Activated naive CD8-positive, alpha-beta T cell treated with anti-CD3 and anti-CD28 coated beads, Interleukin-2, amount 50 U/mL, for 16 hours (primary cell): ENCODE measurements at places on chromosomes 1 and 21.

DNA sequence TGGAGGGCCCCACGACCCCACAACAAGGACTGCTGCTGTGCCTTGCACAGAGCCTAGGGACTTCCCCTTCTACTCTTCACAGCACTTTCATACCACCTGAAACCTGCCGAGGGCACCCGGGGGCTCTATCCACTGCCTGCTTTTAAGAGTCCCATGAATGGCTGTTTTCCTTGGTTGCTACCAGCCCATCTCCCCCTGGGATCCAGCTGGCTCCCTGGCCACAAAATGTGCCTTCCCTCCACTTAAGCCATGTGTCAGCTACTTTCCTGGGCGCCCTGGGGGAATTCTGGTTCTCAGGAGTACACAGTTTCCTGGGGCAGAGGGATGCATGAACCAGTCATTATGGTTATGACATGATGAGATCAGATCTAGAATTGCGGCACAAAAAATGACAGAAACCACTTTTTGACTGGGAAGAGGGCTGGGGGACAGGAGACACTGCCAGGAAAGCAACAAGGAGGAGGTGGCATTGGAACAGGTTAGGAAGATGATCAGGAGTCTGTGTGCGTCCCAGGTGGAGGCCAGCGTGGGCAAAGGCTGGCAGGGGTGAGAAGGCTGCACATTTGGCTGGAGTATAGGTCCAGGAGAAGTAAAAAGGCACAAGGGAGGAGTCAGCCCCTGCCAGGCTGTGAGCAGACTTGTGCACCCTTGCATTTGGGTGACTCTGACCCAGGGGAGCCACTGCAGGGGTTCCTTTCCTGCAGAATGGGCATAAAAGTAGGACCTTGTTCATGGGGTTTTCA lies 3.2 kb upstream of the TNFRSF8 start:
- DNase-seq = no peak

DNA sequence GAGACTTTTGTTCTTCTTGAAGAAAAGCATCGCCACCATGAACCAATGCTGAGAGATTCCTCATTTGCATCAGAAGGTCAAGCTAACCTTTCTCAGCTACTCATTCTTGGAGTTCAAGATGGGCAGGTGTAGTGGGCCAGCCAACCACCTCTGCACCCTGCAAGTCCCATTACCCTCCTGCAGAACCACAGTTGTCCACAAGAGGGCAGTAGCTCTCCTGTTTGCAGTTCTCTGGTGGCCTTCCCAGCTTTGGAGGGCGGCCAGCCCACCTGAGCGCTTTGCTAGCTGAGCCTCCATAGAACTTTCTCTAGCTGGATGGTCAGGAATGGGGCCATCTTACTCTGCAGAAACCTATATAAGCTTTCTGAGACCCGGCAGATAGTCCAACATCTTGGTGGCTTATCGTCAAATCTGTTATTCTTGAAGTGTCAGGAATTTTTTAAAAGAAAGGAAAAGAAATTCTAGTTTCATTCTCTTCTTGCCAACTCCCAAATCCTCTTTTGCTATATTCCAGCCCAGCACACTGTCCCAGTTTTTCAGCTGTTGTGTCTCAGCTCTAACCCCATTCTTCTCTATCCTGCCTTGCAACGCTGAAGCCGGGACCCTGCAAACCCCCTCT lies 11.0 kb upstream of the LMX1A start:
- DNase-seq = peak; percentile 70

DNA sequence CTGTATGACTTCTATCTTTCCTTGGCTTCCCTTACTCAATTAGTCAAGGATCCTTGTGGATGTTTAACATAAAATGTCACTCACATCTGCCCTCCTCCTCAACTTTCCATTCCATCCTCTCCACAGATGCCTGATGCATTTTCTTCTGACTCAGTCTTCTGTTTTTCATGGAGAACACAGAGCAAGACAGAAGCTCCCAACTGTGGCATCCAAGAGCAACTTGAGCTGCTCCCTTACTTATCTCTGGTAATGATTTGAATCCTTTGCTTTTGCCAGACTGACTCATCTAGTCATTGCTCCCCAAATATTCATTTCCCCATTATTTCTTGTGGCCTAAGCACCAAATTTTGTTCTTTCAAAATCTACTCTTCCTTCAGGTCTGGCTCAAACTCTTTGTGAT lies 120.6 kb downstream of the LYPLAL1 start:
- no peak for DNase-seq

DNA sequence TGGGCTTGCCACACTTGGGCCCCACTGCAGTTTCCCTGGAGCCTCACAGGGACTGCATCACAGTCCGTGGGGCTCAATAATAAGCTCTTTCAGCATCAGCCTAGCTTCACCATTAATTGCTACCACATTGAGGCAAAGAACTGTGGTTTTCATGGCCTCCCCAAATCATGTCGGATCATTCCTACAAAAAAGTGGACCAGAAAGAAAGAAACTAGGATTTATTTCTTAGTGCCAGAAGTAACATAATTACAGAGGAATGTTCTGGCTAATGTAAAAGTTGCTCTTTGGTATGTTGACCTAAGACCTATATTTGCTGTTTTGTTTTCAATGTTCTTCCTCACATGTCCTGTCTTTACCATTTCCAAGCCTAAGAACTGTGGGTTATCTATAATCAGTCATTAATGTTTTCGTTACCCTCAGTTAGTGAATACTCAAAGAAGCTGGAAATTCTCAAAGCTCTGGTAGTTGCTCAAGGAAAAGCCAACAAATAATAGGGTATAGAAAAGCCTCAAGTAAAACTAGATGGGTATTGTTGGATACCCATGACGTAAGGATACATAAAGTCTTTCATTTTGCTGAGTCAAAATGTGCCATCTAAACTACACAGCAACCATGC lies 173.9 kb downstream of the LTN1 start:
- no peak for DNase-seq

GRCh38 chr1:3651930-3652547 lies at the start of gene TP73:
TSS of gene TP73 (plus strand) at chr1:3652516. CDS start at chr1:3682366, 29,850 bp downstream.
- no peak for DNase-seq

DNA sequence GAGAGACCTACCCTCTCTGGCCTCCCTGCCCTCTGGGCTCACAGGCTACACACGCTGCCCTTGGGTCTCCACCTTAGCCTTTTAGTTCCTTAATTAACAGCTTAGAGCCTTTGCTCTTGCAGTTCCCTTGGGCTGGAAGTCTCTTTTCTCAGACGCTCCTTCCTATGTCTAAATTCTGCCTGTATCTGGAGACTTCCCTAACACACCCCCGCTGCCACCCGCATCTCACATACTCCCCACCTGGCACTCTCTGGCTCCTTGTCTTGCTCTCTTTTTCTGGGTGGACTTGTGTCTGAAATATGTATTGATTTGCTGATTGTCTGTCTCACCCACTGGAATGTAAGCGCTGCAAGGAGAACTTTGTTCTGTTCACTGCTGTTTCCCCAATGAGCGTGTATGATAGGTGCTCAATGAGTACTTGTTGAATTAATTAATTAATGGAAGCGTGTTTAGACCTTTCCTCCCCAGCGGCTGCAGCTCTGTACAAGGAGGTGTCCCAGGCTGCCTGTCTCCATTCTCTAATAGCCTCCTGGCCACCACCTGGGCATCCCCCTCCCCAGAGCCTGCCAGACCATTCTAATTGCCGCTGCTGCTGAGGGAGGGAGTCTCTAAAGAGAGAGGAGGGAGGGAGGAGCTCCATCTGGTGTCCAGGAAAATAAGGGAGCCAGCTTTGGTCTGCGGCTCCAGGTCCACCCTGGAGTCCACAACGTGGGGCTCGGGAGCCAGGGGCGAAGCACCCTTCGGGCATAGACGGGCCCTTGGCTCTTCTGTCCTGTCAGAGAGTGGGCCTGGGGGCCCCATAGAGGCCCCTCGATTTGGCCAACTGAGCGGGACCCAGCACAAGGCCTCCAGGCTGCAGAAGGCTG lies 95.4 kb downstream of the RNF220 start:
- DNase-seq = no peak

DNA sequence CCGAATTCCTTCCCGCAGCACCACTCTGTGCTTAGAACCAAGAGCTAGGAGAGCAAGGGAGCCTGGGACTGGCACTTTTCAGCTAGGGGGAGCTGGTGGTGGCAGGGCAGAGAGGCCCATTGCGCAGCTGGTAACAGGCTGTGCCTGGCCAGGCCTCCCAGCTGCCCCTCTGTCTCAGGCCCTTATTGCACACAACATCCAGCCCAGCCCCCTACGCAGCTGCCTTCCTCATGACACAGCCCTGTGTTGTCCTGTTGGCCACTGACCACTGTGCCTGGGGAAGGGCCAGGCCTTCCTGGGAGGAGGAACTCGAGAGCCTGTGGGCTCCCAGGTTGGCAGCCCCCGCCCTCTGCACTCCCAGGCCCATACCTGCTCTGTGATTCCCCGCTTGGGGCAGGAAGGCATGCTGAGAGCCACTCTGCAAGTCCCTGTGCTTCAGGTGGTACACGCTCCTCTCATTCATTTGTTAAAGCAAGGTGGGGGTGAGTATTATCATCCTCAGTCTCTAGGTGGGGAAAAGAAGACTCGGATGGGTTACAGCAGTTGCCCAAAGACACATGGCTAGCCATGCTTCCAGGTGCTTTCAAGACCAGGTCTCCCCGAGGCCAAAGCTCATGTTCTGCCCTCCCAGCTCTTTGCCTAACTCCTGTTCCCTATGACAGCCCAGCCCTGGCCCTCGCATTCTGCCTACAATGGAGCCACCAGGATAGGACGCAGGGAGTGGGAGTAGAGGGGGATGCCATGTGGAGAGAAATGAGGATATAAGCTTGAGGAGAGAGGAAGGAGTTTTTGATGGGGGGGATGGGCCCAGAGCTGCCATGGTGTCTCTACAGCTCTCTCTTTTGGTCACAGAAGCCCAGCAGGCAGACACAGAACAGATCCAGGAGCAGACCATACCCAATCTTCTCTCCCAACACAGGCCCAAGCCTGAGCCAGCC lies 81.8 kb downstream of the TMEM53 start:
- no peak for DNase-seq

- DNase-seq = no peak
Measured at GRCh38 chr1:55582084-55582483, 366.9 kb upstream of the USP24 start.

- no peak for DNase-seq
Measured at GRCh38 chr1:92031281-92032110, 1.7 kb downstream of the EPHX4 start.

- DNase-seq = no peak
Measured at GRCh38 chr1:175150596-175151319, 41.8 kb downstream of the KIAA0040 start.

DNA sequence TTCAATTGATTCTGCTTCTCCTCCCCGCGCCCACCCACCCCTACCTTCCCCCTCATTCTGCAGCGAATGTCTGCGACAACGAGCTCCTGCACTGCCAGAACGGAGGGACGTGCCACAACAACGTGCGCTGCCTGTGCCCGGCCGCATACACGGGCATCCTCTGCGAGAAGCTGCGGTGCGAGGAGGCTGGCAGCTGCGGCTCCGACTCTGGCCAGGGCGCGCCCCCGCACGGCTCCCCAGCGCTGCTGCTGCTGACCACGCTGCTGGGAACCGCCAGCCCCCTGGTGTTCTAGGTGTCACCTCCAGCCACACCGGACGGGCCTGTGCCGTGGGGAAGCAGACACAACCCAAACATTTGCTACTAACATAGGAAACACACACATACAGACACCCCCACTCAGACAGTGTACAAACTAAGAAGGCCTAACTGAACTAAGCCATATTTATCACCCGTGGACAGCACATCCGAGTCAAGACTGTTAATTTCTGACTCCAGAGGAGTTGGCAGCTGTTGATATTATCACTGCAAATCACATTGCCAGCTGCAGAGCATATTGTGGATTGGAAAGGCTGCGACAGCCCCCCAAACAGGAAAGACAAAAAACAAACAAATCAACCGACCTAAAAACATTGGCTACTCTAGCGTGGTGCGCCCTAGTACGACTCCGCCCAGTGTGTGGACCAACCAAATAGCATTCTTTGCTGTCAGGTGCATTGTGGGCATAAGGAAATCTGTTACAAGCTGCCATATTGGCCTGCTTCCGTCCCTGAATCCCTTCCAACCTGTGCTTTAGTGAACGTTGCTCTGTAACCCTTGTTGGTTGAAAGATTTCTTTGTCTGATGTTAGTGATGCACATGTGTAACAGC lies 339.9 kb downstream of the NTNG1 start:
- no peak for DNase-seq

- peak; percentile 47 for DNase-seq
Measured at GRCh38 chr1:15249081-15249480, 2.1 kb downstream of the FHAD1 start.

DNA sequence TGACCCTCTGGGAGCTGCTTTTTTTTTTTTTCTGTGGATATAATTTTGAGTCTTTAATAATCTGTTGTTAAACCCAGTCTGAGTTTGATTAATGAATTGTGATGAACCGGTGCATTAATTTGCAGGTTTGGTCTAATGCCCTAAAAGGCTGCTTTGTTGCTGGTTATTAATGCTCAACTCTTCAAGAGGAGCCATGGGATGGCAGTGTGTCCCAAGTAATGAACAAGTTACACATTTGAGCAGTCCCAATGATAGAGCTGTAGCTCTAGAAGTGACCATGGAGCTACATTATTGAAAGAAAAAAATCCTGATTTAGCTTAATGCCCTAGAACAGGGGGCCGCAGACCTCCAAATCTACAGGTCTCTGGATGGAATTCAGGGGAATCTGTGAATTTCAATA lies 53.1 kb downstream of the RWDD3 start:
- DNase-seq = no peak

DNA sequence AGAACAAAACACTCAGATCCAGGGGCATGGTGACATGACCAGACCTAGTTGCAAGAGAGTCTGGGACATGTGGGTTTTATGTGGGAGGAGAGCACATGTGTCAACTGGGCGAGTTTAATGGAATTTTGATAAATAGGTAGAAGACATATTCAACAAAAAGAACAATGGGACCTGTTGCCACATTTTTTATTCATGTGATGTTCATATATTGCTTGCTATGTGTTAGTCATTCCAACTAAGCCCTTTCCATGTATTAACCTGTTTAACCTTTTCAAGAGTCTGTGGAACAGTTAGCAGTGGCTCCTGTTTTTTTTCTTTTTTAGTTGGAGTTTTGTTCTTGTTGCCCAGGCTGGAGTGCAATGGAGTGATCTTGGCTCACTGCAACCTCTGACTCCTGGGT lies 30.1 kb upstream of the CSF3R start:
- no peak for DNase-seq

GRCh38 chr1:230054092-230054749 lies 12.8 kb upstream of the GALNT2 start:
- no peak for DNase-seq

DNA sequence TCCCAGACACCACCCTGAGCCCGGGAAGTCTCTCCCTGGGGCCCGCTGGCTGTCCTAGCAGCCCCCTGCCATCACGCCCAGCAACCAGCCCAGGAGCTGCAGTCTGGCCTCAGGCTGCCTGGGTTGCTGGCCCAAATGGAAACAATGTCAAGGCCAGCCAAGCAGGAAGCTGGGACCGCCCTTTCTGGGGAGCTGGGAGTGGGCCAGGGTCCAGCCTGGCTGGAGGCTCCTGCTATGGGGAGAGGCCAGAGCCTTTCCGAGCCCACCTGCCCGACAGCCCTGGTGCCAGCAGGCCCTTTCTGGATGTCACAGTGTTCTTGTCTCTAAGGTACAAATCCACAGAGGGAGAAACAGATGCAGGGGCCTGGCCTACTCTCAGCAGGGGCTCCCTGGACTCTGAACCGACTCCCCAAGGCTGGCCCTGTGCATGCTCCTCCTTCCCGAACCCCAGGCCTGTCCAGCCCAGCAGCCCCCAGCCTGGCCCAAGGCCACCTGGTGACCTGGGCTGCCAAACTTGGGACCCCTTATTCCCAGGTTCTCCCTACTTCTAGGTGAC lies 1.2 kb upstream of the MMEL1 start:
- DNase-seq = no peak

GRCh38 chr1:14704846-14705245 lies 106.4 kb downstream of the KAZN start:
- no peak for DNase-seq

- peak; percentile 45 for DNase-seq
Measured at GRCh38 chr1:116763787-116764465, 9.7 kb downstream of the CD2 start.
